ENCODE measurements at places on chromosomes 6 and 20. TPM values are rescaled to one million over a fixed set of nuclear protein-coding genes. Genes with fewer than 3 reads are reported as not detected.

DNA sequence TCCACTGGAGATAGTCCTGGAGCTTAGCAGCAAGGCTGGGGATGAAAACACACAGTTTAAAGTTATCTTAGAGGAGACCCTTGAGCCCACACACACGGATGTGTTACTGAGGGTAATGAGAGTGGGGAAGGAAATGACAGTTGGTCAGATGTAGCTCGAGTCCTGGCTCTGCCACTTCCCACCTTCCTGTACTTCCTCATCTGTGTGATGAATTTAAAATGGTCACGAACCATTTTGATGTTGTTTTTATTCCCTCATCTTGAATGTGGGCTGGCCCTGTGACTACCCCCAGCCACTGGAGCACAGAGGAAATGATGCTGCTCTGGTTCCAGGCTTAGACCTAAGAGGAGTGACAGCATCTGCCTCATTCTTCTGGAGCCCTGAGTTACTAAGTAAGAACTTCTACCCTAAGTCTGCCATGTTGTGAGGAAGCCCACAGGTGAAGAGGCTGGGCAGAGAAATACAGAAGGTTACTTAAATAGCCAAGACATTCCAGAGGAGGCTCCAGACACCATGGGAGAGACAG lies 141.2 kb downstream of the NRN1 start:
- DNase-seq = no peak

GRCh38 chr6:170575250-170575649 lies 9.2 kb downstream of the PDCD2 start:
- no peak for DNase-seq

- DNase-seq = no peak
Observed at GRCh38 chr20:50304923-50305635, 114.4 kb downstream of the CEBPB start.

GRCh38 chr6:144653885-144654505 lies 368.9 kb downstream of the UTRN start:
- DNase-seq = no peak

GRCh38 chr6:43835872-43836419 lies 65.9 kb downstream of the VEGFA start:
- DNase-seq = no peak

The BHLHE23 gene
- total RNA-seq = 0.49 TPM

The LHFPL5 gene
- not detected for total RNA-seq

The RXRB gene
- 29.5 TPM for total RNA-seq

All from Caco-2 (cell line).